T-helper 2 cell treated with Interferon-gamma antibody and Interleukin-4, amounts not matched to agents 5 μg/mL and 100 μg/mL, for 36 hours (primary cell): ENCODE measurements at places on chromosomes 16 and 17.

DNA sequence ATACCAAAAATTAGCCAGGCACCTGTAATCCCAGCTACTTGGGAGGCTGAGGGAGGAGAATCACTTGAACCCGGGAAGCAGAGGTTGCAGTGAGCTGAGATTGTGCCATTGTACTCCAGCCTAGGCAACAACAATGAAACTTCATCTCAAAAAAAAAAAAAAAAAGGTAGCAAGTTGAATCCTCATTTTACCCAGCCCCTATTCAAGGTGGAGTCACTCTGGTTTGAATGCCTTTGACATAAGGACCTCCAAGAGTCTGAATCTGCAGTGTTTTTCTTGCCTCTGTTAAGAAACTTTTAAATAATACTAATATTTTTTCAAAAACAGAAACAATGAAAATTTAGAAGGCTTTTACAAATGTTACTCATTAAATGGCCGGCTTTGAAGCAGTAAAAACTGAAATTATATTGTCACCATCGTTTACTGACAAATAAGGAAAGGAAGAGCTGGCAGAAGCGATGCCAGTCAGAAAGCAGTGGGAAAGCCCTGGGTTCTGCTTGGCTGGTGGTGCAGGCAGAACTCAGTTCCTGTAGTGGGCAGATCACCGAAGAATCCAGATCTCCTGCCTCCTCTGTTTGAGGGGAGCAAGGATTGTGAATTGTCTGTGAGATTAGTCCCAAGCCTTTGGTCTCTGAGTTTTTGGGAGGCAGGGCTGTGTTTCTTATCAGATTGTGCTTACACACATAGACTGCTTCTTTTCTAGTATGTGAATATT, 99.7 kb upstream of the HAS3 start:
- H3K4me1 ChIP-seq: no peaks in the 10 kb centered on the region
- peaks cover 15% of the 10 kb centered on the region for H3K36me3 ChIP-seq
- H3K27ac ChIP-seq: no peak overlapping the region

DNA sequence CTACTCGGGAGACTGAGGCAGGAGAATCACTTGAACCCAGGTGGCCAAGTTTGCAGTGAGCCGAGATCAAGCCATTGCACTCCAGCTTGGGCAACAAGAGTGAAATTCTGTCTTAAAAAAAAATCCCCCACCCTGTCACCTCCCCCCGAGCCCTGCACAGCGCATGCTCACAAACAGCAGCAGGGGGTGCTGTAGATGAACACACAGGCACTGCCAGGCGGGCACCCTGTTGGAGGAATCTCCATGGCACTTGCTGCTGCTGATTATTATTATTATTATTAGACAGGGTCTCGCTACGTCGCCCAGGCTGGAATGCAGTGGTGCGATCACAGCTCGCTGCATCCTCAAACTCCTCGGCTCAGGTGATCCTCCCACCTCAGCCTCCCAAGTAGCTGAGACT, 24.6 kb downstream of the FZD2 start:
- no peaks in the 10 kb centered on the region for H3K4me1 ChIP-seq
- no peaks in the 10 kb centered on the region for H3K36me3 ChIP-seq
- peaks cover 26% of the 10 kb centered on the region for H3K27me3 ChIP-seq
- no peak overlapping the region for H3K27ac ChIP-seq
- H3K4me3 ChIP-seq: no peak overlapping the region

- H3K4me3 ChIP-seq: no peak overlapping the region
- H3K36me3 ChIP-seq: no peaks in the 10 kb centered on the region
- no peaks in the 10 kb centered on the region for H3K4me1 ChIP-seq
Observed at GRCh38 chr16:81848306-81848853, 69.3 kb downstream of the PLCG2 start.

DNA sequence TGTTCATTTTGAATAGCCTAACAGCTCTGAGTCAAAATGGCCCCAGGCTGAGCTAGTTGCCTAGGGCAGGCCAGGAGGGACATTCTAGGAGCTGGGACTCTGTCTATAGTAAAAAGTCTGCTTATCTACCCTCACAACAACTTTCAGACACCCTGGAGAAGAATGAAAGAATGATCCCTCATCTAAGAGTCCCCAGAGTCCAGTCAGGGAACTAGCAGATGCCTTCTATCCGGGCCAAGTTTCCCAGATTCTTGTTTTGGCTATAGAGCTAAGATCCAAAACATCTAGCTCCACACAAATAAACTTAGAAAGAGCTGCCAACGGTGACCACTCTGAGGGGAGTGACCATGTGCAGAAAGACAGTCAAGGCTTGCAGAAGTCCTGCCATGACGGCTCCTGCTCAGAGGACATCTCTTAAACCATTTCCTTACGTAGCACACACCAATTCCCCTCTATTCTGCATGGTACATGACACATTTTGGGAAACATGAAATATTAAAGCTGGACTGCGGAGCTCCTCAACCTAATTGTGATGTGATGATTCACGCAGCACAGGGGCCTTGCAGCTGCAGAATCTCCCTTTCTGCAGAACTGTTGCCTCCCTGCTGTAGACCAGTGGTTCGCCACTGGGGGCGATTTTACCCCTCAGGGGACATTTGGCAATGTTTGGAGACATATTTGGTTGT, 24.2 kb downstream of the FAM20A start:
- no peaks in the 10 kb centered on the region for H3K4me1 ChIP-seq
- H3K27me3 ChIP-seq: peaks cover 4% of the 10 kb centered on the region
- no peaks in the 10 kb centered on the region for H3K36me3 ChIP-seq
- H3K4me3 ChIP-seq: no peak overlapping the region
- no peak for DNase-seq
- H3K27ac ChIP-seq: no peak overlapping the region

- no peak overlapping the region for H3K4me3 ChIP-seq
- H3K4me1 ChIP-seq: no peaks in the 10 kb centered on the region
- H3K36me3 ChIP-seq: no peaks in the 10 kb centered on the region
- H3K27me3 ChIP-seq: no peaks in the 10 kb centered on the region
- no peak for DNase-seq
- H3K27ac ChIP-seq: no peak overlapping the region
Observed at GRCh38 chr17:54180950-54181349, 358.2 kb downstream of the KIF2B start.

DNA sequence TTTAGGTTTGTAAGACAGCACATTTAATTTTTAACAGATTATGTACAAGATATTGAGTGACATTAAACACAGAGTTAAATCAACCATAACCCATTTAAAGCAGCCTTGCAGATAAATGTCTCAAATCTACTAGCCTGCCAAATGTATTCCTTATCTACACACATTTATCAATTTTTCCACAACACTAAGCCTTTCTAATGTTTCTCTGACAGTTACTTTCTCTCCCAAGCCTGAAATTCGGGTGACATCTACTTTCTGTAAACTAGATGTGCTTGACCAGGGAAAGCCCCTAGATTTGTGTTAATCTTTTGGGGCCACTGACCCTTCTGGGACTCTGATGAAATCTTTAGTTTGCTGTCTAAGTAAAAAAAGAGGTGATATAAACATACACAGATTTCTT, 69.0 kb downstream of the CDH13 start:
- no peaks in the 10 kb centered on the region for H3K36me3 ChIP-seq
- DNase-seq: no peak
- no peak overlapping the region for H3K4me3 ChIP-seq
- peaks cover 9% of the 10 kb centered on the region for H3K4me1 ChIP-seq
- H3K27ac ChIP-seq: no peak overlapping the region

- H3K36me3 ChIP-seq: peaks cover under 1% of the 10 kb centered on the region
- H3K27ac ChIP-seq: no peak overlapping the region
- DNase-seq: no peak
- H3K4me3 ChIP-seq: peak overlapping the region; percentile 81
- H3K4me1 ChIP-seq: peaks cover 17% of the 10 kb centered on the region
Observed at GRCh38 chr17:43714465-43715149, 44.0 kb downstream of the SOST start.

- no peak for DNase-seq
- no peak overlapping the region for H3K4me3 ChIP-seq
- no peak overlapping the region for H3K27ac ChIP-seq
- H3K4me1 ChIP-seq: peaks cover 4% of the 10 kb centered on the region
Observed at GRCh38 chr17:76529224-76530094, 8.1 kb downstream of the CYGB start.

- H3K4me1 ChIP-seq: no peaks in the 10 kb centered on the region
- H3K36me3 ChIP-seq: peaks cover 2% of the 10 kb centered on the region
- no peak for DNase-seq
- no peak overlapping the region for H3K4me3 ChIP-seq
Observed at GRCh38 chr17:29835435-29836351, 94.3 kb downstream of the SSH2 start.

GRCh38 chr17:6572972-6573370, 16.6 kb upstream of the PITPNM3 start:
- no peak for DNase-seq
- no peaks in the 10 kb centered on the region for H3K27me3 ChIP-seq
- peaks cover 12% of the 10 kb centered on the region for H3K4me1 ChIP-seq

DNA sequence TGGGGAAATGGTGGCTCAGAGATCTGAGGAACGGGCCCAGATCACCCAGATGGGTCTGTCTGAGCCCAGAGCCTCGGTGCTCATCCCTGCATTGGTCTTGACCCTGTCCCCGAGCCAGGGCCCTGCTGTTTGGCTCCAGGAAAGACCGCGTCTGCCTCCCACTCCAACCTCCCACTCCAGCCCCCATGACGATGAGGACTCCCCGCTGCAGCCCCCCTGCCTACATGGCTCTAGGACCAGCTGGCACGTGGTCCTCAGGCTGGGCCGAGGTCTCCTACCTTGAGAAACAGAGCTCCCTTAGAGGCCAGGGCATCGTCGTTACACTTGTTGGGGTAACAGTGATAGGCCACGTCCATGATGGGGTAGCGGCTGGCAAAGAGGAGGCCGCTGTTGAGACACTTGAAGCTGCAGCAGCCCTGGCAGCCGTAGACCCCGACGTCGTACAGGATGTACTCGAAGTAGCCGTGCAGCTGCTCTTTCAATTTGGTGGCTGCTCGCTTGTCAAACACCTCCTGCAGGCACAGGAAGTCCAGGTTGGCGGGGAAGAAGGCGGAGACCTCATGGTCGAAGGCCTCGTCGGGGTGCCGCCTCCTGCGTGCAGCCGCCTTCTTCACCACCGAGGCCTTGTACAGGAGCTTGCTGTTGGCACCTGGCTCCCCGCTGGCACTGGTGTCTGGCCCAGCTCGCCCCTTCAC, 59.9 kb downstream of the PRMT7 start:
- no peak for DNase-seq
- peaks cover 30% of the 10 kb centered on the region for H3K4me1 ChIP-seq
- H3K27ac ChIP-seq: no peak overlapping the region

DNA sequence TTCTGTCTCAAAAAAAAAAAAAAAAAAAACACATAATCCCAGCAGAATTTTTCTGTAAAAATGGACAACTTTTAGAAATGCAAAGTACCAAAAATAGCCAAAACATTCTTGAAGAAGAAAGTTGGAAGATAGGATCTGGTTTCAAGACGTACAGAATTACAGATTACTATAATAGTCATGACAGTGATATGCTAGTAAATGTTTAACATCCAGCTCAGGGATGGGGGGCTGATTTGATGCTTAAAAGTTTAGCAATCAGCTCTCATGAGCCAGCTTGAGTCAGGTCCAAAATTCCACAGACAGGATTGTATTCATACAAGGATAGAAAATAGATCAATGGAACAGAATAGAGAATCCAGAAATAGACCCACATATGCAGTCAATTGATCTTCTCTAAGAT, 100.5 kb downstream of the CYB561 start:
- H3K27ac ChIP-seq: no peak overlapping the region
- no peaks in the 10 kb centered on the region for H3K27me3 ChIP-seq

DNA sequence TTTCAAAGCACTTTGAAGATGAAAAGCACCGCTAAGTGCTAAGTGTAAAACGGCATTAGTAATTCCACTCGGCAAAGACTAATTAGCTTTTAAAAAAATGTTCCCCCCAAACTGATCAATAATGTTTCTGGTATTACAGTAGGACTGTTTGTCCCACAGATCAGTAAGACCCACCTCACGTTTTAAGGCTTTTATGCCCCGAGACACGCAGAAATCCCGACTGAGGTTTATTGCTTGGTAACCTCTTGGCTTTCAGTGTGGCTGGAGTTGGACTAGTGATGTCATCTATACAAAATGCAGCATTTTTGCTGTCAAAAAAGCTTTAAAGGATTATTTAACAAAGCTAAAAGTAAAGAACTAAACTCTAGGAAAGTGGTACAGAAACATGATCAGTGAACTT, 414.6 kb upstream of the PSMD7 start:
- H3K4me1 ChIP-seq: no peaks in the 10 kb centered on the region
- H3K4me3 ChIP-seq: no peak overlapping the region
- H3K36me3 ChIP-seq: no peaks in the 10 kb centered on the region
- no peak overlapping the region for H3K27ac ChIP-seq
- no peak for DNase-seq

- H3K4me3 ChIP-seq: no peak overlapping the region
- H3K36me3 ChIP-seq: peaks cover 12% of the 10 kb centered on the region
- H3K27me3 ChIP-seq: no peaks in the 10 kb centered on the region
- H3K27ac ChIP-seq: no peak overlapping the region
- H3K4me1 ChIP-seq: peaks cover 5% of the 10 kb centered on the region
- DNase-seq: no peak
Observed at GRCh38 chr17:17137731-17138585, 68.2 kb downstream of the PLD6 start.

GRCh38 chr16:80092681-80093080, 448.1 kb upstream of the DYNLRB2 start:
- H3K36me3 ChIP-seq: peaks cover 1% of the 10 kb centered on the region
- no peak overlapping the region for H3K4me3 ChIP-seq
- no peaks in the 10 kb centered on the region for H3K27me3 ChIP-seq
- no peak overlapping the region for H3K27ac ChIP-seq
- peaks cover 3% of the 10 kb centered on the region for H3K4me1 ChIP-seq
- DNase-seq: no peak

DNA sequence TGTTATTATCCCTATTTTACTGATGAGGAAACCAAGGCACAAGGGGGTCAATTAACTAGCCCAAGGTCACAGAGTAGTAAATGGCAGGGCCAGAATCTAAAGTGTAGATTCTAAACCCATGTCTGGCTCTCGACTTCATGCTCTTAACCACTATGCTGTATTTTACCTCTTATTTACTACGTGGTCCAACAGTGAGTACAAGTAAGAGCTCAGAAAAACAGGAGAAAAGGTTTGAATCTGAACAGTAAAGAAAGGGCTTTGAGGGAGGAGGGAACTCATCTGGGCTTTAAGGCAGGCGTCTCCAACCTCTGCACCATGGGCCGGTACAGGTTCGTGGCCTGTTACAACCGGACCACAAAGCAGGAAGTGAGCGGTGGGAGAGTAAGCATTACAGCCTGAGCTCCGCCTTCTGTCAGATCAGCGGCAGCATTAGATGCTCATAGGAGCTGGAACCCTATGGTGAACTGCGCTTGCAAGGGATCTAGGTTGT, 62.9 kb downstream of the SMURF2 start:
- peak; percentile 47 for DNase-seq
- peak overlapping the region; percentile 82 for H3K27ac ChIP-seq
- H3K4me1 ChIP-seq: peaks cover 32% of the 10 kb centered on the region
- H3K36me3 ChIP-seq: peaks cover 13% of the 10 kb centered on the region
- H3K4me3 ChIP-seq: peak overlapping the region; percentile 74
- no peaks in the 10 kb centered on the region for H3K27me3 ChIP-seq

- no peak overlapping the region for H3K27ac ChIP-seq
- no peak for DNase-seq
- no peaks in the 10 kb centered on the region for H3K4me1 ChIP-seq
- H3K4me3 ChIP-seq: no peak overlapping the region
- no peaks in the 10 kb centered on the region for H3K36me3 ChIP-seq
- H3K27me3 ChIP-seq: no peaks in the 10 kb centered on the region
Observed at GRCh38 chr17:9986754-9987382, 81.8 kb upstream of the RCVRN start.
